ENCODE measurements at places on chromosomes 11 and 22.

GRCh38 chr11:126891556-126892217 is 108.9 kb downstream of the KIRREL3 start:
- DNase-seq: no peak

GRCh38 chr11:43937434-43938411 is 4.7 kb upstream of the C11orf96 start:
- no peak for DNase-seq

- DNase-seq: no peak
Observed at GRCh38 chr22:25919452-25919851, 177.5 kb downstream of the MYO18B start.

- DNase-seq: no peak
Observed at GRCh38 chr11:110827276-110827675, 115.0 kb upstream of the ARHGAP20 start.

DNA sequence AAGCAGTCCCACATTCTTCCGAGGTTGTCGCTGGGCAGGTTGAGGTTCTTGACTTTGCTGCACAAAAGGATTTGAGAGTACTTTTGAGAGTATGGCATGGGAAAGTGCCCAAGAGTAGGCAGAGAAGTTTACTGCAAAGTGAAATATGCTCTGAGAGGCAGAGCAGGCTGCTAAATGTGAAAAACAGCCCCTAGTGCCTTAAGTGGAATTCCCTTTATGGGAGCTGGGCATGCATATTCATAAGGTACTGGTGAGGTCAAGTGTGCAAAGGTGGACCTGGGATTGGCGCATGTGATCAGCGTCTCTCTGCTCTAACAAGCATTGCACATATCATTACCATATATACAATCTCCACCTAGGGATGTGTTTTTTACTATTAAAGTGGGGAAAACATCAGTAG is 12.0 kb upstream of the APOL4 start:
- no peak for DNase-seq

GRCh38 chr11:115498354-115498753 is 5.9 kb downstream of the CADM1 start:
- DNase-seq: no peak

GRCh38 chr11:131668500-131669400 is 298.3 kb downstream of the NTM start:
- no peak for DNase-seq

DNA sequence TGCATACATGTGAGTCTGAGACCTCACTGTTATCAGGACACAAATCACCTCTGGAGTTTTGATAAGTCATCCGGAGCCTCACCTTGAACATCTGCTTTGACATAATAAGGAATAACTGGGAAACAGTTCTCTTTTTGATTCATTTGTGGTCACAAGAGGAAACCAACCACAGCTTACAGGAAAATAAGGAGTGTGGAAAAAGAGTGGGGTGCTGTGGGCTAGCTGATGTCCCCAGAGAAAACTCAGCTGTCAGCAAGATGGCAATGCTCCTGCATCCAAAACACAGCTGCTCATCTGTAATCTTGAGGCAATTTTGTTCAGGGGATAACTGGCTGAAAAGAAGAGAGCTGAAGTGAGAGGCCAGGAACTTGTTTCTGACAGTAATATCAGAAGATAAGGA is 416.4 kb upstream of the SYN3 start:
- no peak for DNase-seq
